ENCODE measurements at places on chromosomes 2 and 18. TPM values are rescaled to one million over a fixed set of nuclear protein-coding genes. Genes with fewer than 3 reads are reported as not detected.

Gene MYO7B
- total RNA-seq, result not detected

Gene LONRF2
- 0.28 TPM for total RNA-seq

Gene CCDC141
- total RNA-seq, result under 0.01 TPM

Gene ASXL3
- total RNA-seq, result 0.43 TPM

Gene CLEC4F
- not detected for total RNA-seq

Gene TDRD15
- total RNA-seq, result not detected

Gene PDE11A
- total RNA-seq, result under 0.01 TPM

Gene MYO1B
- total RNA-seq, result 83.3 TPM

Gene CCDC102B
- total RNA-seq, result 45.7 TPM

Gene HTRA2
- total RNA-seq, result 44.8 TPM

Gene KLHL41
- total RNA-seq, result 0.85 TPM

Gene TLK1
- 24.6 TPM for total RNA-seq

Gene NGEF
- 0.74 TPM for total RNA-seq

Gene GALNT3
- 0.71 TPM for total RNA-seq

Gene CNDP1
- total RNA-seq, result not detected

Gene OTOS
- not detected for total RNA-seq

Gene VIL1
- total RNA-seq, result not detected

Gene DPP10
- total RNA-seq, result not detected

Gene BCL2L11
- total RNA-seq, result 3.6 TPM

Gene MSTN
- total RNA-seq, result 0.09 TPM

Measured in smooth muscle cell of bladder (primary cell).